Dermis microvascular lymphatic vessel endothelial cell (primary cell): ENCODE measurements at places on chromosomes 12 and 14.

GRCh38 chr12:3944620-3945019, 71.4 kb upstream of the PARP11 start:
- DNase-seq = no peak

DNA sequence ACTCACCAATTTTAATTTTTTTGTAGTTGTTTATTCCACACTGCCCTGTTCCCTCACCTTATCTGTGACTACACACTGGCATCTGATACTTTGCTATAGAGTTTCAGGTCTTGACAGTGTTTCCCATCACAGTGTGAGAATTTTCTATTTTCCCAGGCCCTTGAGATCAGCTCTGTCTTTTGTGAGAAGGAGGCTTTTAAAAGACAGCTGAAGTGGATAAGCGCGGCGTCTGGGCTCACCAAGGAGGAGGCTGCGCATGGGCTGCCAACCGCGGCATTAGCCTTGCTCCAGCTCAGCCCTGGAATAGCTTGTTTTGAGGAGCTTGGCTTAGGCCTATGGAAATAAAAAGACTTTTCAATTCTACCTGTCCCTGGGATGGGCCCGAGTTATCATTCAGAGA, 181.3 kb downstream of the RMST start:
- DNase-seq = no peak

DNA sequence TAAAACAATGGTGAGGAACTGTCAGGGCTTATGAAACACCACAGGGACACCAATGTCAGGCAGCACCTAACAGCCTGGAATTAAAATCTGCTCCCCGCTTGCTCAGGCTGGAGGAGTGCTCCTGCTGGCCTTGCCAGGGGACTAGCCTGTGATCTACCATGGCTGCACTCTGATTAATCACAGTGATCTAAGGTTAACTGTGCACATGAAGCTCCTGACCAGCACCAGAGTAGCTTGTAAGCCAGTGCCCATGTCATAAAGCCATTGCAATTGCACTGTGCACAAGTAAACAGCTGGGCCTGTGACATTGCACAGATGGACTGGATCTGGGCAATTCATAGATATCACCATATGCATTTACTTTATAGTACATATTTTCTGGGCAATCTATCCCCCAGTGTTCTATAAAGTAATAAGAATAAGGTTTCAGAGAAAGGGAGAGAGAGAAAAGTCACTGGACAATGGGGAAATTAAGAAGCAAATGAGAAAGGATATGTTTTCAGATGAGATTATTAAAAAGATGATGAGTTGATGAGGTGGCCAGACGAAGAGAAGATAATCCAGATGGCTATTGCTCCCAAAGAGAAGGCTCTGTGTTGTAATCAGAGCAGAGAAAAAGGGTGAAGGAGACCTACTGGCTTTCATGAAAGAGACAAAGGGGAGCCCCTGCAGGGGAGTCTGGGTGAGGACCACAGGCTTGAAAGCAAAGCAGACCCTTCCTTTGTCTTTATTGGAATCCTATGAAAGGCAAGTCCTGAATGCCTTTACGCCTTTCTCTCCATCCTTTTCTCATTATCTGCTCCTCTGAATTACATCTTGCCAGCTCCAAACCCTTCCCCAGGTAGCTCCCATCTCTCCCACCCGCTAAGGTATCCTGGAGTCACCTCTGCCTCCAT, 145.8 kb downstream of the SLC38A6 start:
- DNase-seq = no peak

- DNase-seq = no peak
Measured at GRCh38 chr12:14769466-14769968, 33.8 kb downstream of the WBP11 start.

- DNase-seq = peak; percentile 51
Measured at GRCh38 chr12:86914721-86915120, 658.5 kb upstream of the MGAT4C start.

GRCh38 chr12:128914908-128915563, 61.8 kb downstream of the GLT1D1 start:
- DNase-seq = no peak

GRCh38 chr14:30143627-30144026, 216.0 kb upstream of the PRKD1 start:
- no peak for DNase-seq

DNA sequence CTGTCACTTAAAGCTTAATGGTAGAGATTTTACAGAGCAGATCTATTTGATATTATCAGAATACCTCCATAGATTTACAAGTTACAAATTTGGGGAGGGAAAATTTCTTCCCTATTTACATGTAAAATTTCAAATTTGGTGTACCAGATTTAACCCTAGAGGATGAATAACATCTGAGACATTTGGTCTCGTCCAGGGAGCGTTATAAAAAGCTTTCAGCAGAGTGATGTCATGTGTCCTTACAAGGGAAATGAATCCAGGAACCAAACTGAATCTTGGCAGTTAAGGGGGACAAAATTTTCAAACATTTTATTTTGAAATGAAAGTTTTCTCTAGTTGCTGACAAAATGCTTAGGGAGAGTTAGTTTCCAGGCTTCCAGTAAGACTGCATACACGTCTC, 4.5 kb upstream of the CDK17 start:
- no peak for DNase-seq

- DNase-seq = no peak
Measured at GRCh38 chr12:115013236-115013981, 329.4 kb upstream of the TBX3 start.

DNA sequence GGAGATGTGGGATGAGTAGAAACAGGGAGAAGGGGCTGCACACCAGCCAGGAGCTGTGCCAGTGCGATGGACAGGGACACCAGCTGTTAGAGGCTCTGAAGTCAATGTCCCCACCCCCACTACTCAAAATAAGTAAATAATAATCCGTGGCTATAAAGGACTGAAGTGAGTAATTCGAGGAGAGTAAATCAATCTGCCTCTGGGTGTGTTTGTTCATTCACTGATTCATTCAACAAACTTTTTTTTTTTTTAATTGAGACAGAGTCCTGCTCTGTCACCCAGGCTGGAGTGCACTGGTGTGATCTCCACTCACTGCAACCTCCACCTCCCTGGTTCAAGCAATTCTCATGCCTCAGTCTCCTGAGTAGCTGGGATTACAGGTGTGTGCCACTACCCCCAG, 363.6 kb downstream of the TMEM132D start:
- no peak for DNase-seq

DNA sequence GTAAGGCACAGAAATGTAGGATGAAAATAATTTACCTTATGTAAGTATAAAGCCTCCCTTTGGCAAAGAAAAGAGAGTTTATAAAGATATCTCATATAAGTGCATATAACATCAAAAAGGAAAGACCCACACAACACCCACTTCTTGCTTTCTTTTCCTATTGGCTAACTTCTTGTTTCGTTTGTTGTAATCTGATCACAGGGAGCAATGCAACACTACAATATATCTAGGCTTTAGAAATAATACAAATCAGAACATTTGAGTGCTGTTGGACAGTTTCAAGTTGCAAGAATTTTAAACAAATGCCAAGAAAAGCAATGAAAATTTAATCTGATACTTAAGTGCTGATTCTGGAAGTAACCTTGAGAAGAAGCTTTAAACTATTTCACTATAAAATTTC, 1.3 kb downstream of the FGD6 start:
- peak; percentile 78 for DNase-seq

GRCh38 chr12:105954951-105955931, 183.5 kb downstream of the NUAK1 start:
- DNase-seq = no peak

DNA sequence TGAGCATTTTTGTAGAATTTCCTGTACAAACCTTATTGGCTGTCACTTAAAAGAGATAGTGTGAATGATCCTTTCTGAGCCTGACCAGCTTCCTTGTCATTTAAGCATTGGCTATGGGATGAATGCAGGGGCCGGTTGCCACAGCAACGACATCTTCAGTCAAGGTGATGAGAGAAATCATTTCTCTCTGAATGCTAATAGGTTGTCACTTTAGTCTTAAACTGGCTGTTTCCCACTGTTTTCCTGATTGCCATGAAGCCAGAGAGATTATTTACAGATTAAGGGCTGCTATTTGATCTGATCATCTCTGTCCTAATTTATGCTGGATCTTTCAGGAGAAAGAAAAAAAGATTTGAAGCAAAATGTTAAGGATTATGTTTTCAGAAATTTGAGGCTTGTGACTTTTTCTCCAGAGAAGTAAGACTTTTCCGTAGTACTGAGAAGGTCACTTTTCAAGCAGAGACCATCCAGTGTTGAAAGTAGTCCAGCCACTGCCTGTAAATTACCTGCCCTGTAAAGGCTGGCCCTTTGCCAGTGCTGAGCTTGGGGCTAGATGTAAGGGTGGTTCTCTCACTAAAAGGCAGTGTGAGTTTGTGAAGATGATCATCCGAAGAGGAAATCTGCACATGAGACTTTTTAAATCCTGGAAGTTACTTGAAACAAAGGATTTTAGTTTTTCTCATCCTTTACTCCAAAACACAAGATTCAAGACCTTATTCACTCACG, 235.6 kb downstream of the DACT1 start:
- DNase-seq = no peak

DNA sequence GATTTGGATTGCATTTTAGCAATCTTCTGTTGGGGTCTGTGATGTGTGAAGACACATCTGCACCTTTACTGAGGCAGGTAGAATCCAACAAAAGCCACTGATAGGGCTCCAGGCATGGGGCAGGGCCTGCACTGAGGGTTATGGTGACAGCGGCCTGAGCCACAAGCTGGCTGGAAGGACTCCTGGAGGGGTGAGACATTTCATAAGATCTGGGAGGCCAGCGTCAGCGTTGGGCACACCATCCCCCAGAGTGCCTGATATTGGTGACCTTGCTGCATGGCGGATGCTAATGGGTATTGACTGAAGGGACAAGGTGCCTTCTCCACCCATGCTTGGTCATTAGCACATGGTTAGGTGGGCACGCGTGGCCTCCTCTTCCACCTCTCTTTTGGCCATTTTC, 187.6 kb downstream of the CACNA1C start:
- no peak for DNase-seq

DNA sequence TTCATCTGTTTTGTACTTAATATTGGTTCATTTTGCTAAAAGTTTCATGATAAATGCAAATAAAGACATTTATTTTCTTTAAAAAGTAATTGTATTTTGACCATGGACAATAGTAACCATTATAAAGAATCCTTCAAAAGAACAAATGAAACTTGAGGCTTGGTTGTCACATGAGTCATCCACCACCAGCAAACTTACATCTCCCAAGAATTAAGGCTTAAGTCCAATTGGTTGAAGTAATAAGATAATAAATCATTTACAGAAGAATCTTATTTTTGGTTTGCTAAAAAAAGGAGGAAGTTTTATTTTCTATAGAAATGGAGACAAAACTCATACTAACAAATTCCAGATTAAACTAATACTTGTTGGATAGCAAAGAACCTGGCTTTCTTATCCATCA, 84.8 kb upstream of the KITLG start:
- no peak for DNase-seq

- peak; percentile 12 for DNase-seq
Measured at GRCh38 chr14:96592591-96593386, 90.6 kb downstream of the PAPOLA start.

- no peak for DNase-seq
Measured at GRCh38 chr14:50521912-50522341, 10.4 kb downstream of the MAP4K5 start.

DNA sequence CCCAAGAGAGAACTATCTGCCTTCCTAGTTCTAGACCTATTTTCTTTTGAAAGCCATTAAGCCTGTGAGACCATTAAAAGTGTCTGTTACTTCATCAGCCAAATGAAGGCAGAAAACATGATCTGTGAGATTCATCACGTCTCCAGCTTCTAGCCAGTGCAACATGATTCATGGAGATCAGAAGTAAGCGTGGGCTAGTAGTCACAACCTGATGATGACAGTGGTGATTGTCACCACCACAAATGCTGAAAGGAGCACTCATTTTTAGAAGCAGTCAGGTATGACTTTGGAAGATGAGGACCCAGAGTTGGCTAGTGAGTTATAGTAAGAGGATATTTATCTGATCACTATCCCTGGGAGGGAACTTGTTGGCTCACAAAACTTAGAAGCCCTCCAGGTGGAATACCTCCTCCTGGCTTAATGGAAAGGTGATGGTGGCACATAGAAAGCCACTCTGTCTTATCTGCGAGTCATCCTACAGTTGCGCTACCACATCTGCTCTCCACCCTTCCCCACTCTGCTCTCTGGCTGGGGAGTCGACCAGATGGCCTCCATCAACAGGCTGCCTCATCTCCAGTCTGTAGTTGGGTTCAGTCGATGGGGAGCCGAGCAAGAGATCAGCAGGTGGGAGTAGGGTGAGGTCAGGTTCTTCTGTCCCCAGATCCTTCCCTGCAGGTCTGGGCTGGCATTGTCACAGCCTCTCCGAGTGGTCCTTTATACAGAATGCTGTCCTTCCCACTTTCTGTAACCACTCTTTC, 317.6 kb upstream of the FKBP4 start:
- no peak for DNase-seq

- DNase-seq = no peak
Measured at GRCh38 chr14:31269634-31270195, 62.1 kb upstream of the HECTD1 start.

DNA sequence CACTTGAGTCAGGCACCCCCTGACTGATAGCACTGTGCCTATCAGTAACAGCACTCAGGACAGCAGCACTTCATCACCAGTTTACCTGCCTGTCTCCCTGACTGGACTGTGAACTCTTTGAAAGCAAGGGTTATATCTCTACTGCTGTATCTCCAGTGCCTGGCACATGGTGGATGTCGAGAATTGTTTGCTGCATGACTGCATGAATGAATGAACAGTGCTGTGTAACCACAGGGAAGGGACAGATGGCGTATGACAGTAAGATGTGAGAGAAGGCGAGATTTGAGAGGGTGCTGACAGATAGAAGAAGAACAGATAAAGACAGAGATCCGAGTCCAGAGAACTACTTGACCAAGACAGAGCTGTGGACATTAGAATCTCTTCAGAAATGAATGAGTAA, 29.7 kb downstream of the BRAP start:
- no peak for DNase-seq

- no peak for DNase-seq
Measured at GRCh38 chr12:91868054-91868453, 277.6 kb downstream of the BTG1 start.

DNA sequence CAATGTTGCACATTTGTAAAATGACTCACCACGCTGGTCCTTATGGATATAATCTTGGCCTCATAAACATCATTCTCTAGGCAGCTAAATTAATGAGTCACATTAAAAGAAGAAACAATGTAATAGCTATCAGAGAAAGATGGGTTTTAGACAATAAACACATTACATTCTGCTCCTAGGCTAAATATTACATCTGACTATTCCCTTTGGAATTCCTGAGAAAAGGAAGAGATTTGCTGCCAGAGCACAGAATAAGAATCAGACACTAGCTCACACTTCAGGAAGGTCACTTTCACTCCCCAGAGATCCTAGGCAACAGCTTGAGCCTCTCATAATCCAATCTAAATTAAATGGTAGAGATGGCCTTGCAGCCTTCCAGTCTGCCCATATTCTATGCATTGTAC, 218.2 kb downstream of the PTPRO start:
- DNase-seq = peak; percentile 8

GRCh38 chr12:88758176-88758575, 177.9 kb upstream of the KITLG start:
- DNase-seq = no peak
